ENCODE measurements at places on chromosomes 11 and 22.

GRCh38 chr22:45284705-45285262 lies at the start of gene UPK3A:
UPK3A (plus strand) TSS chr22:45284949; CDS start chr22:45285014, 65 bp downstream.
- no peak for DNase-seq

- DNase-seq: no peak
Observed at GRCh38 chr22:49541693-49542230, 285.9 kb downstream of the BRD1 start.

- DNase-seq: no peak
Observed at GRCh38 chr11:33936725-33937604, 45.1 kb upstream of the LMO2 start.

DNA sequence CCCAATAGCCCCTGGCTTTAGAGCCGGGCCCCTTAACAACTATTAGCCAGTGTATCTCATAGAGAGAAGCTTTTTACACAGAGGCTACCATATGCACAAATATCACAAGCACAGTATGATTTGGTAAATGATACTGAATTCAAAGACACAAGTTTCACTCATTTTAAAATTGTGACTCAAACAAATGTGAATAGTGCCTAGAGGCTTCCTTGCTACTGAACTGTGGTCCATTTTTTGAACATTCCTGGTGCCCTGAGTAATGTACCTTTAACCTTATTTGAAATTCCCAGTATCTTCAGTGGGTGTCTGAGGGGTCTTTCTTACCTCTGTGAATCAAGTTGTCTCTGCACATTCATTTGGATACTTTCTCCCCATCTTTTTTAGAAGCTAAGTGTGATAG lies 156.2 kb downstream of the MAML2 start:
- no peak for DNase-seq
